A375 (cell line): ENCODE measurements at places on chromosomes 7 and 10. TPM values are rescaled to one million over a fixed set of nuclear protein-coding genes. Genes with fewer than 3 reads are reported as not detected.

ZNF365 gene
- total RNA-seq: 3.3 and 4.1 TPM in 2 replicates

ANXA8 gene
- total RNA-seq: 0.21 and 0.34 TPM in 2 replicates

ECHS1 gene
- 81.7 and 94.4 TPM in 2 replicates for total RNA-seq

DIP2C gene
- total RNA-seq: 4.4 and 4.6 TPM in 2 replicates

PLAC9 gene
- total RNA-seq: 0.34 TPM in 1 of 2 replicates, not detected in the other

NXPH1 gene
- total RNA-seq: not detected in 2 replicates

CALHM3 gene
- 0.34 and 1.2 TPM in 2 replicates for total RNA-seq

CALML3 gene
- not detected in 2 replicates for total RNA-seq

NPSR1 gene
- not detected in 2 replicates for total RNA-seq

COL28A1 gene
- total RNA-seq: 0.03 TPM in 1 of 2 replicates, not detected in the other

TRIM50 gene
- not detected in 2 replicates for total RNA-seq

LEP gene
- total RNA-seq: not detected in 2 replicates

CREB5 gene
- total RNA-seq: 3.0 and 4.7 TPM in 2 replicates

DBNL gene
- 142 and 159 TPM in 2 replicates for total RNA-seq

LRIT1 gene
- total RNA-seq: not detected in 2 replicates

ALKBH4 gene
- total RNA-seq: 18.6 and 22.4 TPM in 2 replicates

SVOPL gene
- not detected in 2 replicates for total RNA-seq

PNLIP gene
- total RNA-seq: not detected in 2 replicates

PVRIG gene
- not detected in 2 replicates for total RNA-seq

LHPP gene
- 4.7 and 11.1 TPM in 2 replicates for total RNA-seq

NPC1L1 gene
- total RNA-seq: 0.03 and 0.11 TPM in 2 replicates

NPFFR1 gene
- total RNA-seq: not detected in 2 replicates

RAPGEF5 gene
- 4.4 and 6.5 TPM in 2 replicates for total RNA-seq

HIP1 gene
- total RNA-seq: 29.3 and 31.3 TPM in 2 replicates

UPK3BL2 gene
- total RNA-seq: 21.6 and 24.7 TPM in 2 replicates
